Ascending aorta (tissue), 2 donors: ENCODE measurements at places on chromosomes 3 and 15.

GRCh38 chr3:15476378-15476777 is 45.1 kb downstream of the COLQ start:
- no peak overlapping the region for H3K27ac ChIP-seq
- no peak overlapping the region for H3K4me3 ChIP-seq
- no peaks in the 10 kb centered on the region for H3K36me3 ChIP-seq

DNA sequence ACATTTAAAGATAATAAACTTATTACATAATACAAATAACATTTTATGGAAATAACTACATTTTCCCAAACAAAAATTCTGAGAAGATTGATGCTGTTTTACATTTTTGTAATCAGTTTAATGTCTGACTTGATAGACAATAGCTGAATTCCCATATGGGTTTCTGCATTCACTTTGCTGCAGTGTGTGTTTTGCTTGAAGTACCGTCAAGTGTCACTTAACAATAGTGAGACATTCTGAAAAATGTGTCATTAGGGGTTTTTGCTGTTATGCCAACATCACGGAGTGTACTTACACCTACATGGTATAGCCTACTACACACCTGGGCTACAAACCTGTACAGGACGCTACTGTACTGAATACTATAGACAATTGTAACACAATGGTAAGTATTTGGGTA is 57.5 kb downstream of the USF3 start:
- H3K4me3 ChIP-seq = no peak overlapping the region
- H3K27ac ChIP-seq = no peak overlapping the region
- no peaks in the 10 kb centered on the region for H3K36me3 ChIP-seq
- no peaks in the 10 kb centered on the region for H3K27me3 ChIP-seq
- H3K4me1 ChIP-seq = no peaks in the 10 kb centered on the region

GRCh38 chr3:41200669-41201021 is 1.3 kb downstream of the CTNNB1 start:
- no peaks in the 10 kb centered on the region for H3K27me3 ChIP-seq
- H3K4me3 ChIP-seq = peak overlapping the region; percentile 100
- peak overlapping the region; percentile 98 for H3K27ac ChIP-seq
- no peak for DNase-seq
- H3K36me3 ChIP-seq = no peaks in the 10 kb centered on the region

GRCh38 chr15:64681424-64682024 is 93.9 kb downstream of the RBPMS2 start:
- H3K27ac ChIP-seq = no peak overlapping the region
- peaks cover 66% of the 10 kb centered on the region for H3K36me3 ChIP-seq
- H3K4me3 ChIP-seq = no peak overlapping the region
- DNase-seq = no peak
- no peaks in the 10 kb centered on the region for H3K27me3 ChIP-seq

DNA sequence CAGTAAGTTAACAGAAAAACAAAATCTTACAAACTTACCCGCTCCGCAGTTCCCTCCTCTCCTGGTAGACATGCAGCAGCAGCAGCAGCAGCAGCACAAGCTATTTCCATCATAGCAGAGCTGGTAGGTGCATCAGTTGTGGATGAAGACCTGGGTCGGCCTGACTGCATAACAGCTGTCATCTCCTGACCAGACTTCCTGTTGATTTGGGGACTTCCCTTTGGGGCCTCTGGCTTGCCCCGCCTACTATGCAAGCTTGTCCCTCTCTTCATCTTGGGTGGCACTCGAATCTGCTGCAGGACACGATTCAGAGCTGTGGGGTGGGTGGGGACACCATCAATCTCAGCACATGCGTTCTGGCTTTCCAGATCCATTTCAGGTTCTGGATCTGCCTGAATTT is 65.7 kb downstream of the TMCC1 start:
- no peak overlapping the region for H3K27ac ChIP-seq
- no peak overlapping the region for H3K4me3 ChIP-seq
- H3K36me3 ChIP-seq = no peaks in the 10 kb centered on the region
- no peaks in the 10 kb centered on the region for H3K27me3 ChIP-seq

DNA sequence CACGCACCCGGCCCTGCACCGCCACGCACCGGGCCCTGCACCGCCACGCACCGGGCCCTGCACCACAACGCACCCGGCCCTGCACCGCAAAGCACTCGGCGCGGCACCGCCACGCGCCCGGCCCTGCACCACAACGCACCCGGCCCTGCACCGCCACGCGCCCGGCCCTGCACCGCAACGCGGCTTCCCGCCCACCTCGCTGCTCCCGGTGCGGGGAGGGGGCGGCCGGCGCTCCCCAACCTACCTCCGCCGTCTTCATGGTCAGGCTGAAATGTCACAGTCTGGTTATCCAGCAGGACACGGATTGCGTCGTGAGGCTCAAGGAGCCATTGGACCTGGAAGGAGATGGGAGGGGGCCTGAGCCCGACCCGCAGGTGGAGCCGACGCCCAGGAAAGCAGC is 41.8 kb downstream of the MUC20 start:
- DNase-seq = no peak
- no peak overlapping the region for H3K27ac ChIP-seq
- no peak overlapping the region for H3K4me3 ChIP-seq
- no peaks in the 10 kb centered on the region for H3K36me3 ChIP-seq

- H3K4me3 ChIP-seq = no peak overlapping the region
- no peaks in the 10 kb centered on the region for H3K27me3 ChIP-seq
- peak overlapping the region; percentile 52 for H3K27ac ChIP-seq
Observed at GRCh38 chr3:146513386-146514051, 30.9 kb downstream of the PLSCR1 start.

GRCh38 chr15:70375006-70375431 is 277.3 kb upstream of the TLE3 start:
- DNase-seq = peak; percentile 78
- no peaks in the 10 kb centered on the region for H3K4me1 ChIP-seq
- H3K27me3 ChIP-seq = no peaks in the 10 kb centered on the region
- H3K36me3 ChIP-seq = no peaks in the 10 kb centered on the region
- no peak overlapping the region for H3K27ac ChIP-seq

DNA sequence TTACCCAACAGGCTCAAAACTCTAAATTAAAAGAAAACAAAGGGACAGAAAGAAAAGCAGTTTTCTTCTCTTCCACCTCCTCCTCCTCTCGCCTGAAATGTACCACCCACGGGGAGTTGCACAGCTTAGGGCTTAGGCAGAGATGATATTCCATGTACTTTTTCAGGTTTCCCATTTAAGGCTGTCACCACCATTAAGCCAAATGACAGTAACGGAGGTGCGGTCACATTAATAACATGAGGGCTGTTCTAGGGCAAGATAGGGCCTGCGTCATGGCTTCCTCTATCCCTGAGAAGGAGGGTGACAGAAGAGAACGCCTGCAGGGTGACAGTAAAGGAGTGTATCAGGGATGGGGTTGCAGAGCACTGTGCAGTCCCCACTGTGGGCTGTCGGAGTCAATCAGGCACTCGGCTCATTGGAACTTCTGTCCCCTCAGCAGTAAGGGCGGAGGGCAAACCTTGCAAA is 51.7 kb upstream of the TJP1 start:
- H3K4me1 ChIP-seq = no peaks in the 10 kb centered on the region
- no peak overlapping the region for H3K4me3 ChIP-seq
- DNase-seq = no peak
- no peaks in the 10 kb centered on the region for H3K27me3 ChIP-seq
- no peak overlapping the region for H3K27ac ChIP-seq

DNA sequence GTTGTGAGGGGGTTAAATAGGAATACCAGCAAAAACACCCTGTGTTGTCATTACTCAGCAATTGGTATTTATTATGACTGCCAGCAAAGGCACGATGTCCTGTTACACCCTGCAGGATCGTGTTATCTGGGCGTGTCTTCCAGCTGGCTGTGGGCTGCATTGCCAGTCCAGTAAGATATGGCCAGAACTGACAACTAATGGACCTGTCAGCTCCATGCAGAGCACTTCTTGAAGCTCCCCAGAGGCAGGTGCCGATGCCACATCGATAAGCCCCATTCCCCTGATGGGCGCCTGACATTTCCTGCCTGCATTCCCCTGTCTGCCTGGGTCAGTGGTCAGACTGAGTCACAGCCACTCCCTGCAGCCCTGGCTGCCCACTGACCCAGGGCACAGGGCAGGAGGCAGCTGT is 79.7 kb upstream of the RASGRF1 start:
- DNase-seq = no peak
- H3K27ac ChIP-seq = no peak overlapping the region
- H3K4me1 ChIP-seq = no peaks in the 10 kb centered on the region
- H3K27me3 ChIP-seq = no peaks in the 10 kb centered on the region
- no peaks in the 10 kb centered on the region for H3K36me3 ChIP-seq

DNA sequence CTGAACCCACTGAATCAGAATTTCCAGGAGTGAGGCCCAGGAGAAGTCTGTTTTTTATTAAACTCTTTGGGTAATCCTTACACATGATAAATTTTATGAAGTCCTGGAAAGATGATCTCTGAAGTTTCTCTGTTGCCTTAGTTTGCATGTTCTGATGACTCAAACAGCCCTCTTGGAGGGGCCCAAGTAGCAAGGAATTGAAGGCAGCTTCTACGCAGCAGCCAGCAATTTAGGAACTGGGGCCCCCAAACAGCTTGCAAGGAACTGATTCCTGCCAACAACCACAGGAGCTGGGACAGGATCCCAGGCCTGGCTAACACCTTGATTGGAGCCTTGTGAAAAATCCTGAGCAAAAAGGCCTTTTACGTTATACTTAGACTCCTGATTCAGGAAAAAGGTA is 5.4 kb upstream of the ACP3 start:
- no peak overlapping the region for H3K27ac ChIP-seq
- H3K36me3 ChIP-seq = no peaks in the 10 kb centered on the region
- DNase-seq = no peak
- no peak overlapping the region for H3K4me3 ChIP-seq
- H3K27me3 ChIP-seq = no peaks in the 10 kb centered on the region

- no peaks in the 10 kb centered on the region for H3K27me3 ChIP-seq
- H3K36me3 ChIP-seq = peaks cover 18% of the 10 kb centered on the region
- peak; percentile 72 for DNase-seq
- H3K4me3 ChIP-seq = peak overlapping the region; percentile 73
- peak overlapping the region; percentile 88 for H3K27ac ChIP-seq
Observed at GRCh38 chr15:43775411-43775965, 1.3 kb downstream of the ELL3 start.

GRCh38 chr3:53545310-53545995 is 51.0 kb downstream of the CACNA1D start:
- H3K27ac ChIP-seq = no peak overlapping the region
- no peaks in the 10 kb centered on the region for H3K36me3 ChIP-seq
- DNase-seq = no peak
- H3K4me1 ChIP-seq = no peaks in the 10 kb centered on the region

GRCh38 chr15:56307180-56307579 is 58.0 kb upstream of the TEX9 start:
- H3K36me3 ChIP-seq = no peaks in the 10 kb centered on the region
- no peak for DNase-seq
- no peak overlapping the region for H3K27ac ChIP-seq
- H3K4me1 ChIP-seq = no peaks in the 10 kb centered on the region
- no peak overlapping the region for H3K4me3 ChIP-seq
